H9 (cell line): ENCODE measurements at places on chromosomes 7 and 10. TPM values are rescaled to one million over a fixed set of nuclear protein-coding genes. Genes with fewer than 3 reads are reported as not detected.

DNA sequence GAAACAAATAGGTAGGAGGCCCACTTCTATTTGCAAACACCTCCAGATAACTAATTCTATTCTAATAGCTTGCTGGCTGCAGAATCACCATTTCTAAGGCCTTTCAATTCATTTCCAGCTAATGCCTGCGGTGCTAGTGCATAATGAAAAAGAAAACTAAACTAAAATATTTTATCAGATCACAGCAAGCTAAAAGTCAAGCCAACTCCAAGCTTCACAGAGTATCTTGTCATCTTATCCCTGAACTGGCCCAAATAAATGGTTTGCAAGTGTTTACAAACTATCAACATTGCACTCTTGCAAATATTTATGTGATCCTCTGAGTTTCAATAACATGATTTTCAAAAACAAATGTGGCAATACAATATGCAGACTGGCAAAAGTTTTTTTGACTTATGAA, 166.0 kb downstream of the IPMK start:
- no peak overlapping the region for H3K4me3 ChIP-seq
- no peaks in the 10 kb centered on the region for H3K4me1 ChIP-seq
- peaks cover 11% of the 10 kb centered on the region for H3K36me3 ChIP-seq
- no peaks in the 10 kb centered on the region for H3K27me3 ChIP-seq
- H3K27ac ChIP-seq, result no peak overlapping the region

Gene TLX1
- not detected in 2 replicates for total RNA-seq

Gene ELAPOR2
- total RNA-seq, result 36.8 and 39.0 TPM in 2 replicates

- no peak for DNase-seq
- H3K36me3 ChIP-seq, result peaks cover 2% of the 10 kb centered on the region; the same call in 1 of the 2 replicates
- no peaks in the 10 kb centered on the region for H3K27me3 ChIP-seq
- no peak overlapping the region for H3K27ac ChIP-seq
- no peak overlapping the region for H3K4me3 ChIP-seq
- H3K4me1 ChIP-seq, result peaks cover 4% of the 10 kb centered on the region; the same call in 1 of the 2 replicates
These were observed 76.0 kb downstream of the ATXN7L1 start for GRCh38 chr7:105800442-105800841.

Gene ELMO1
- total RNA-seq, result 7.8 TPM in 2 replicates

GRCh38 chr7:42096681-42097561, 140.1 kb downstream of the GLI3 start:
- peaks cover 43% of the 10 kb centered on the region for H3K27me3 ChIP-seq
- H3K27ac ChIP-seq, result no peak overlapping the region
- H3K36me3 ChIP-seq, result peaks cover 9% of the 10 kb centered on the region
- H3K4me3 ChIP-seq, result no peak overlapping the region

- DNase-seq, result no peak
- no peak overlapping the region for H3K4me3 ChIP-seq
- peaks cover 12% of the 10 kb centered on the region for H3K36me3 ChIP-seq
These were observed 23.9 kb downstream of the MRPL32 start for GRCh38 chr7:42956062-42956461.

Gene GATA3
- 0.31 TPM in 2 replicates for total RNA-seq

Gene SORBS1
- total RNA-seq, result 21.5 and 24.3 TPM in 2 replicates

Gene OPALIN
- total RNA-seq, result not detected in 2 replicates

Gene SLC16A9
- total RNA-seq, result 4.1 and 4.3 TPM in 2 replicates

DNA sequence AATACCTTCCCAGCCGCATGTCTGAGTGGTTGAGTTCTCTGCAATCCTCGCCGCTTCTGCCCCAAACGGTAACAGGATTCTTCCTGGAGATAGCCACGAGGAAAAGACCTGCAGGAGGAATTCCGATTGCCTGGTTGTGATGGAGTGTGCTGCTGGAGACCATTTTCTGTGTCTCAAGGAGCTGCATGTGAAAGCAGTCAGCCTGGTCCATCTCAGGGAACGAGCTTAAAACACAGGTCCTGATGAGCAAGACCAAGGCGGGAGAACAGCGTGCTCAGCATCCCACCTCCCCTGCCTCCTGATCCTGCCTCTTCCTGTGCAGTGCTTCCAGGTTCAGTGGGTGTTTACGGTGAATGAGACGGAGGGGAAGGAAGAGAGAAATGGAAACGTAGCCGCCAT, 26.5 kb downstream of the VIPR2 start:
- H3K4me3 ChIP-seq, result no peak overlapping the region
- H3K36me3 ChIP-seq, result no peaks in the 10 kb centered on the region
- DNase-seq, result no peak
- 0 out of 2 replicates have a peak, but pooled peaks cover 2% of the 10 kb centered on the region for H3K4me1 ChIP-seq
- no peaks in the 10 kb centered on the region for H3K27me3 ChIP-seq

DNA sequence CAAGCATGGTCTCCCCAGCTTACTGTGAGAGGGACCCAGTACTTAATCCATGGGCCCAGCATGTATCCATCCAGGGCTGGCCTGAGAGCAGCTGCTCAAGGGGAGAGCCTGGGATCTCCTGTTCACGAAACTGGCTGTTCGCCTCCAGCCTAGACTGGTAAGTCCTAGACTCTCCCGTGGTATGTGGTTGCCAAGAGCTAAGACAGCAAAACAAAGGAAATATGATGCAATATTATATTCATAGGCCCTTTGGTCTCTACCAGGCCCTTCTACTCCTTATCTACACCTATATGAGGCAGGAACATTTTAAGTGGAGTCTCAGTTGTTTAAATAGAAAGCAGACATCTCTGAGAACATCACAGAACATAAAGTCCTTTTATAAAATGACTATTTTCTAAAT, 28.9 kb upstream of the STK17A start:
- H3K27me3 ChIP-seq, result no peaks in the 10 kb centered on the region
- no peak overlapping the region for H3K4me3 ChIP-seq
- no peak for DNase-seq
- no peak overlapping the region for H3K27ac ChIP-seq

- no peaks in the 10 kb centered on the region for H3K27me3 ChIP-seq
- no peak for DNase-seq
- H3K4me1 ChIP-seq, result no peaks in the 10 kb centered on the region
These were observed 16.2 kb upstream of the AHCYL2 start for GRCh38 chr7:129208667-129209066.

DNA sequence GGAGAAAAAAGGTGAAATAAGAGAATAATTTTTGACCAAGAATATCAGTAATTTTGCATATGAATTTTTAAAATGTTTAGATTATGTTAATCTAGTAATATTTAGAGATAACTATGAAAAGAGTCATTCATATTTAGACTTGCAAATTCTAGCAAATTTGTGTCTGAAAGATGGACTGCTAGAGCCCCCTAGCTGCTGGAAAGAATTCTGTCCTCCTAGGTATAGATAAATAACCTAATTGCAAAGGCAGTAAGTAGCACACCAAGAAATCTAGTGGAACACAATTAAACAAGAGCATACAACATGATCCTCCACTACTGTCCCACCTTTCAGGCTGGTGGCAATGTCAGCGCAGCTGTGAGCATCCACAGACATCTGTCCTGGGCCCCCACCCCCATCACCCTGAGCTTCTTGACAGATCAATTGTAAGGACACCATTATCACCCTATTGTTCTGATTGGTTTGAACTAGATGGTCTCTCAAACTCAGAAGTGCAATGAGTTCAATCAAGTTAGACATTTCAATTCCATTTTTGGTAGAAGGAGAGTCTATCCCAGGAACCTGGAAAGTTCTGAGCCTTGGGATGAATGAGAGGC, 15.0 kb upstream of the GFRA1 start:
- H3K36me3 ChIP-seq, result no peaks in the 10 kb centered on the region
- H3K4me3 ChIP-seq, result no peak overlapping the region
- no peak for DNase-seq
- no peaks in the 10 kb centered on the region; the same call in 1 of the 2 replicates for H3K4me1 ChIP-seq
- H3K27ac ChIP-seq, result no peak overlapping the region

DNA sequence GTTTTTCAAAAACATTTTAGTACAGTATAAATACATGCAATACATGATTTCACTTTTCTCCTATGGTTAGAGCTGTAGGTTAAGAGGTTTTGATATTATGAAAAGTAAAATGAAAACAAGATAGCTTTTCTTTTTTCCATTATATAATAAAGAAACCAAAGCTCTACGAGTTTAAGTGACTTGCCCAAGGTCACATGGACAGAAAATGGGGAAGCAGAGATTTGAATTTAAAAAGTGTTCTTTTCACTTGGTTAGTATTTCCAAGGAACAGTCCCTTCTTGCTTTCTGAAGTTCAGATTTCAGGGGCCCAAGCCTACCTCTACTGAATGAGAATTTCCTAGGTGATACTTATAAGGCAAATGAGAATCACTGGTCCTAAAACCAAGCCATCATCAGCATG, 13.2 kb upstream of the MAP3K8 start:
- H3K4me3 ChIP-seq, result no peak overlapping the region
- H3K36me3 ChIP-seq, result no peaks in the 10 kb centered on the region
- DNase-seq, result no peak

GRCh38 chr10:131556061-131556896, 244.8 kb upstream of the TCERG1L start:
- DNase-seq, result no peak
- no peak overlapping the region for H3K4me3 ChIP-seq
- H3K27ac ChIP-seq, result no peak overlapping the region
- H3K36me3 ChIP-seq, result no peaks in the 10 kb centered on the region
- H3K27me3 ChIP-seq, result no peaks in the 10 kb centered on the region

Gene C10orf67
- not detected in 2 replicates for total RNA-seq

- peak; percentile 51 for DNase-seq
- no peaks in the 10 kb centered on the region for H3K27me3 ChIP-seq
- no peak overlapping the region for H3K4me3 ChIP-seq
- no peaks in the 10 kb centered on the region for H3K4me1 ChIP-seq
- H3K36me3 ChIP-seq, result no peaks in the 10 kb centered on the region
These were observed 566.0 kb downstream of the CALN1 start for GRCh38 chr7:71846160-71846559.

- no peak overlapping the region for H3K4me3 ChIP-seq
- peaks cover 9% of the 10 kb centered on the region; the same call in 1 of the 2 replicates for H3K4me1 ChIP-seq
- H3K27ac ChIP-seq, result no peak overlapping the region
- H3K36me3 ChIP-seq, result no peaks in the 10 kb centered on the region
These were observed 41.0 kb upstream of the XPNPEP1 start for GRCh38 chr10:109964318-109964717.

DNA sequence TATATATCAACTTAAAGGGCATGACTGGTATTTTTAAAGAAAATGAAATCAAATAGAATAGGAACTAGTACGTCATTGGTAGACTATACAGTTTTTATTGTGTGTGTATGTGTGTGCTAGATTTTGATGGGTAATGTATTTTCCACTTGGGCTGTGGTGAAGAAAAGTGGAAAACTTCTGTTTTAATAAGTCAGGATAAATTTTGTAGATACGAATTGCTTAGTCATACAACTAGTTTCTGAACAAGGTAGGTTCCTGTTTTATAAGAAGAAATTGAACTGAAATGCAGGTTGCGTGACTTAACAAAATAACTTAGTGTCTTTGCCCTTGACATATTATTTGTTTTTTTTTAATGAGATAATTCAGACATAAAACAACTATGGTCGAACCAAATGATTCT, 24.3 kb downstream of the UBN2 start:
- no peak overlapping the region for H3K4me3 ChIP-seq
- no peaks in the 10 kb centered on the region for H3K27me3 ChIP-seq
- peaks cover 21% of the 10 kb centered on the region; the same call in 2 of the 3 replicates for H3K36me3 ChIP-seq
- no peak overlapping the region for H3K27ac ChIP-seq
- no peak for DNase-seq
- H3K4me1 ChIP-seq, result no peaks in the 10 kb centered on the region

Gene NRP1
- total RNA-seq, result 4.1 and 4.6 TPM in 2 replicates

Gene ACBD7
- 22.0 and 25.0 TPM in 2 replicates for total RNA-seq
